ENCODE measurements at places on chromosomes 2 and 18.

GRCh38 chr2:47555368-47555767 is 152.4 kb downstream of the MSH2 start:
- DNase-seq, result no peak

DNA sequence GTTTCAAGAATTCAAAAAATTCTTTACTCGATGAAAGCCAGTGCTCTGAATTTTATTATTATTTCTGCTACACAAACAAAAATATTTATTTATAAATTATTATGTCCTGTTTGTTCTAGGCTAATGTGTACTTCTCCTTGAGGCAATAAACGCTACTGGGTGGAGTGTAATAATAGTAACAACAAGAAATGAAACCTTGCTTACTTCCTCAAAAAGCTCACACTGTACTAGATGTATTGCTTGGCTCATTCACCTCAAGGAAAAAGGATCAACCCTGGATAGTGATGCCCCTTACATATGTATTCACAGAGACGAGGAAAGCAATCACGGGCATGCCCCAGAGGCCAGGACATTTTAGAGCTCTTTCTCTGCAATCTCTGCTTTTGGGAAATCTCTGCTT is 685.6 kb upstream of the NXPH2 start:
- DNase-seq, result no peak

DNA sequence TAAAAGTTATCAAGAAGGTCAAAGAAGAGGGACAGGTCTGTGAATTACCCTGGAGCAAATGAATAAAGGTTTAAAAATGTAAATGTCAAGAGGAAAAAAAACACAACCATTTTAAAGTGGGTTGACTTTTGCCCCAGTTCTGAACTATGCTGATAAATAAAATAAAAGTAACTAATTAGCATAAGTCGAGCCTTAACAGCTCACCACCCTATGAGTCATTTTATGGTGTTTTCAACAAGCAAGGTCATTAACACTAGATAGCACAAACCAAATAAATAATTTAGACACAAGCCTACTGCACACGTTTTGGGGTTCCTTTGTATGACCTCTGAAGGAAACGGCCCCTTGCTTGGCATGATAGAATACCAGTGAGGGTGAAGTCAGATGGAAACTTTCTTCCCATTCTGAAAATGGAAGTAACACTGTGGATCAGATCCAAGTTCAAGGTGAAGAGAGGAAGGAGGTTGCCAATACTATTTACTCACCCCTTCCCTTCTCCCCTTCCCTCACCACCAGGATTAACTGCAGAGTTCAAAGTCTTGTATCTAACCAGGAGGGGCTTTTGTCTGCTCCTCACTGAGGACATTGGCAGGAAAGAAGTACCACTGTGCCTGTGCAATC is 380.0 kb upstream of the ACVR2A start:
- DNase-seq, result no peak

GRCh38 chr2:143840601-143841000 is 679.3 kb downstream of the ZEB2 start:
- DNase-seq, result no peak

- no peak for DNase-seq
Measured at GRCh38 chr2:104844807-104845551, 8.9 kb upstream of the POU3F3 start.
